Activated naive CD4-positive, alpha-beta T cell treated with Interleukin-2 at 50 U/mL for 16 hours (primary cell): ENCODE measurements at places on chromosomes 4 and X.
A peak's percentile ranks its signal among the peaks of the same experiment; 100 is the strongest.

- no peak for DNase-seq
Observed at GRCh38 chrX:21939906-21940305, 603 bp upstream of the SMS start.

GRCh38 chr4:91359041-91360031 lies 944.4 kb upstream of the GRID2 start:
- no peak for DNase-seq

GRCh38 chr4:57119054-57119651 lies 9.0 kb upstream of the IGFBP7 start:
- no peak for DNase-seq

- no peak for DNase-seq
Observed at GRCh38 chr4:98672583-98673287, 14.3 kb upstream of the TSPAN5 start.

DNA sequence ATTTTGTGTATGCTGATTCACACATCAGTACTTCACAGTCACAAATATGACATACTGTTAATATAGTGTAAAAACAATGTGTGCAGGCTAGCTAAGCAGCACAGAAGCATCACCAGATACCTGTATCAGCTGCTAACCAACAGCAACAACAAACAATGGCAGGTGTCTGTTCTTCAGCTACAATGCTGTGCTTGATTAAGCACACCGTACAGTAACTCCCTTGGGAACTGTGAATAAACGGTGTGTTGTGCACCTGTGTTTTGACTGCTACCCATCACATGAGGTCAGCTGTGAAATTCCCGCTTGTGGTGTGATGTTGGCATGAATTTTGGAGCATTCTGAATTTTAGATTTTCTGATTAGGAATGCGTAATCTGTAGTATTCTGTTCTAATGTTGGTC lies 379.7 kb upstream of the FAT1 start:
- no peak for DNase-seq

- DNase-seq = no peak
Observed at GRCh38 chrX:30533266-30533665, 44.3 kb downstream of the TASL start.

GRCh38 chrX:68365341-68365740 lies 68.0 kb downstream of the OPHN1 start:
- no peak for DNase-seq

- DNase-seq = no peak
Observed at GRCh38 chrX:77087529-77088169, 359.5 kb upstream of the FGF16 start.

- DNase-seq = no peak
Observed at GRCh38 chrX:130771648-130772047, 131.4 kb downstream of the ENOX2 start.

GRCh38 chr4:1614854-1615595 lies 69.1 kb downstream of the FAM53A start:
- DNase-seq = no peak

DNA sequence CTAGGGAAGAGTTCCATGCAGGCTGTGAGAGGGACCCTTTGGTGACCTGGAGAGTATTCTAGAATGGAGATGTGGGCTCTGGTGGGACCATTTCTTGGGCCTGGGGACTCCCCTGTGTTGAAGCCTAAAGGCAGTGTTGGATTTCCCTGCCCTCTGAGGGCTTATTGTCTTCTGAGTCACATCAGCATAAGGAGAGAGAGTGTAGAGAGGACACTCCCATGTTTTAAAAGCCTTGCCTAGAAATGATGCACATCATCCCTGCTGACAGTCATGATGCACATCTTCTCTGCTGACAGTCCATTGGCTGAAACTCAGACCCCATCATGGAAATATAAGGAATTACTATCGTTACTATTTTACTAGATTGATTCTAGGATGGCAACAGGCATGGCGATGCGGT lies 51.9 kb downstream of the FAM114A1 start:
- no peak for DNase-seq

DNA sequence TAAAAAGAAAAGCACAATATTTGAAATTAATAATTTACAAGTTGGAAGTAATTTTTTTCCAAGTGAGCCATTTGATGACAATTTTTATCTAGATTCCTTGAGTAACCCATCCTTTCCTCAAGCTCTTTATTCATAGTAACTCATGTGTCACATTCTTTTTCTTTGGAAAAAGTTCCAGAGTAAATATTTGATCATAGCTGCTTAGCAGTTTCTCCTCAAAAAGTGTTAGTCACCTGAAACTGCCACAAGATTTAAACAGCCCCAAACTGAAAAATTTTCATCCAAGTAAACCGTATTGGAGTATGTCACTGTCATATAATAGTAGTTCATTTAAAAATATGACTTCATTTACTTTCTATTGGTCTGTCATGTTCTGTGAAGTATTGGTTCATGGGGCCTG lies 94.6 kb upstream of the CASK start:
- no peak for DNase-seq

DNA sequence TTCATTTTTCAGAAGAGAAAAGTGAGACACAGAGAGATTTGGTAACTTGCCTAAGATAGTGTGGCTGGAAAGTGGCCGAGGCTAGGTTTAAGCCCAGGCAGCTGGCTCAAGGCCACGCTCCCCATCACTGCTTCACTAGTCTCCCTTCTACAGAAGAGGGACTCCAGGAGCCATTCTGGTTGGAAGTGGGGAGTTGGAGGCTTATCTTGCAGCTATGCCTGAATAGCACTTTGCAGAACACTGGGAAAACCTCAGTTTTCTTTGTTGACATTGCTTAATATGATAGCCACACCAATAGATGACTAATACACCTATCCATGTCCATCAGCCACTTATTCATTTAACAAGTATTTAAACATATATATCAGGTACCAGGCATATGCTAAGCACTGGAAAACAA lies 18.5 kb downstream of the LRRC66 start:
- no peak for DNase-seq

DNA sequence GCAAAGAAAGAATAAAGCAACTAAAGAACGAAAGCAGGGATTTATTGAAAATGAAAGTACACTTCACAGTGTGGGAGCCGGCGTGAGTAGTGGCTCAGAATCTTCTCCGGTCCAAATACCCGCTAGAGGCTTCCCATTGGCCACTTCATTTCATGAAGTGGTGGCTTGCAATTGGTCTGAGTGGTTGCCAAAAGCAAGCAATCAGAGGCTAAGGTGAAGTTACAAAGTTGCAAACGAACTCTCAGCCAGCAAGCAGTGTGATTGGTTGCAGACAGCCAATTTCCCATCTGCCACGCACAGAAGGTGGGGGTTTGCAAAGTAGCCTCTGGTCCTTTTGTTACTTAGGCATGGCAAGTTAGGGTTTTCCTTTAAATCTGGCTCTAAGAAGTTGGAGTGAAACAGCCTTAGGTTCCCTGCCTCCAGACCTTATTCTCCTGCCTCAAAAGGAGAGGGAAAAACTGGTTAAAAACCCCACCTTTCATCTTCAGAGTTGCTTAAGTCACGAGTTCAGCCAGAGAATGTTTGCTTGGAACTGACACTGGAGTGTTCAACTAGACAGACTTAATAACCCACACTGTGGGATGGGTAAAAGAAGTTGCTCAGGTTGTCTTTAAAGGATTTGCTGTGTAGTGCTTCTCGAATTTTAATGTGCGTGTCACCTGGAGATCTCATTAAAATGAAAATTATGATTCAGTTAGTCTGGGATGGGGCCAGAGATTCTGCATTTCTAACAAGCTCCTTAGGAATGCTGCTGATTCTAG lies 6.9 kb upstream of the CLOCK start:
- peak; percentile 7 for DNase-seq

DNA sequence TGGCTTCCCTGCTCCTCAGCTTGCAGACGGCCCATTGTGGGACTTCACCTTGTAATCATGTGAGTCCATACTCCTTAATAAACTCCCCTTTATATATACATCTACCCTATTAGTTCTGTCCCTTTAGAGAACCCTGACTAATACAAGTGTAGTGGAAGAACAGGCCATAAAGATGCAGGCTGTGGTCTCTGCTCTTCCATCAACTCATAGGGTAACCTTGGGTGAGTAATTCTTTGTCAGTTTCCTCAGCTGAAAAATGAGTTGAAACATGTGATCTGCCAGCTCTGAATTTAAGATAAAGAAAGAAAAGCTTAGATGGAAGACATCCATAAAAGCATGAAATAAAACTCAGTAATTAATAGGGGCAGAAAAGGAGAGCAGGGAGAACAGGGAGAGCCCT lies 103.6 kb downstream of the ENOX2 start:
- DNase-seq = no peak

GRCh38 chr4:118957722-118958445 lies 69.2 kb downstream of the SYNPO2 start:
- no peak for DNase-seq

- no peak for DNase-seq
Observed at GRCh38 chr4:123622572-123622971, 226.0 kb downstream of the SPRY1 start.

DNA sequence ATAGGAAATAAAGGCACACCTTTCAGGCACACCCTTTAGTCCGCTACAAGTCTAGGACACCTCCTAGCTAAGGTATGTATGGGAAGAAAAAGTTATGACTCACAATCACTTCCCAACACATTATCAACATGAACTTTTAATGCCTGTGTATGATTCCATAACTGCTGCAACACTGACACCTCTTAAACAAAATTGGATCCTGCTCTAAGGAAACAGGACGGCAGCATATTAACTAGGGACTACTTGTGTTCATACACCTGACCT lies 2.4 kb upstream of the PPP3CA start:
- no peak for DNase-seq

DNA sequence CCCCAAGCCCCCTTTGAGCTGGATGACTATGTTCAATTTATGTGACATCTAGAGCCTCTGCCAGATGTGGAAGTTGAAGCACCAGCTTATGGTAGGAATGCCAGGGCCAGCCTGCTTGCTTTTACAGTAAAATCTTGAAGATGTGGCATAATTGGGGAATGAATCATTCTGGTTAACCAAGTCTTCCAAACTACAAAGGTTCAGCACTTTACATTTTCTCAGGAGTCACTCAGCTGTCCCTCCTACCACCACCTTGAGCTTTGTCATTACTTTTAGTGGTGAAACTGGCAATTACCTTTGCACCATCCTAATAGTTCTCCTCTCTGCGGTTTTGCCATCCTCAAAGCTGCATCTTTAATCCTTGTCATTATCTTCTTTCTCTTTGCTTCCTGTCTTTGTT lies 172.2 kb downstream of the HS6ST2 start:
- no peak for DNase-seq

- DNase-seq = no peak
Observed at GRCh38 chr4:164648849-164649212, 105.1 kb upstream of the SMIM31 start.

DNA sequence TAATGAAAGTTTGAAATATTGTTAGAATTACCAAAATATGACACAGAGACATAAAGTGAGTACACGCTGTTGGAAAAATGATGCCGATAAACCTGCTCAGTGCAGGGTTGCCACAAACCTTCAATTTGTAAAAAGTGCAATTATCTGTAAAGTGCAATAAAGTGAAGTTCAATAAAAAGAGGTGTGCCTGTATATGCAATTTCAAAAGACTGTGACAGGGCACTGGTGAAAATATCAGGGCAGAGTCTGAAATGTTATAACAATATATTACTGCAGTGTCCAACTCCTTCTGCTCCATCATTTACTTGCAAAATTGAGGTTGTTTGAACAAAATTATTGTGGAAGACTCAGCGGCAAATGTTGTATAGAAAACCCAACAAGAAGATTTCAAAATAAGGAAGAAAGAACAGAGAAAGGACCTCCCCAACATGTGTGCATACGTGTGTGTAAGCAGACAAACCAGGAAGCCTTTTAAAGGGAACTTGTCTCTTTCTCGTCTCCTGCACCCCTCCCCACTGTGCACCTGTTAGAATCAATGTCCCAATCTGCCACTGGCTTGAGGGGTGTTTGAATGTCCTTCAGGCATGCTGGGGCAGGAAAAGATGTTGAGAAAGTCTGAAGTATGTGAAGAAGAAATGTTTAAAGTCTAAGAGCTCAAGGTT lies 96.2 kb downstream of the MAOB start:
- DNase-seq = no peak

DNA sequence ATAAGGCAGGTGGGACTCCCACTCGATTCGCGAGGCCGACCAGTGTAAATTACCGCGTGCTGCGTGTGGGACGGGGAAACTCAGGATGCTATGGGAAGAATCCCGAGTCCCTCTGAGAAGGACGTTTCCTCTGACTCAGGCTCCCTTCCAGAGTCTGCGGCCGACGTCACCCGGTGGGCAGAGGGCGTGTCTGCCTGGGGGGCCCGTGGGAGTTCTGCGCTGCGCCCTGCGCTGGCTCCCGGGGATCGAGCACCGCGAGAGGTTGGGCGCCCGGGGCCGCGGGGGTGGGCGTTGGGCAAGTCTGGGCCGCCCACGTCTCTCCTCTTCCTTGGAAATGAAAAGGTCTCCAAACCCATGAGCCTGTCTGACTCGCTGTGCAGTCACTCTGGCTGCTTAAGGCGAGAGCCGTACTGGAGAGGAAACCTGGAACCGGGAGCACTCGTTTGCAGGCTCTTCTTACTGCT lies 568 bp downstream of the NIPAL1 start:
- DNase-seq = peak; percentile 54

DNA sequence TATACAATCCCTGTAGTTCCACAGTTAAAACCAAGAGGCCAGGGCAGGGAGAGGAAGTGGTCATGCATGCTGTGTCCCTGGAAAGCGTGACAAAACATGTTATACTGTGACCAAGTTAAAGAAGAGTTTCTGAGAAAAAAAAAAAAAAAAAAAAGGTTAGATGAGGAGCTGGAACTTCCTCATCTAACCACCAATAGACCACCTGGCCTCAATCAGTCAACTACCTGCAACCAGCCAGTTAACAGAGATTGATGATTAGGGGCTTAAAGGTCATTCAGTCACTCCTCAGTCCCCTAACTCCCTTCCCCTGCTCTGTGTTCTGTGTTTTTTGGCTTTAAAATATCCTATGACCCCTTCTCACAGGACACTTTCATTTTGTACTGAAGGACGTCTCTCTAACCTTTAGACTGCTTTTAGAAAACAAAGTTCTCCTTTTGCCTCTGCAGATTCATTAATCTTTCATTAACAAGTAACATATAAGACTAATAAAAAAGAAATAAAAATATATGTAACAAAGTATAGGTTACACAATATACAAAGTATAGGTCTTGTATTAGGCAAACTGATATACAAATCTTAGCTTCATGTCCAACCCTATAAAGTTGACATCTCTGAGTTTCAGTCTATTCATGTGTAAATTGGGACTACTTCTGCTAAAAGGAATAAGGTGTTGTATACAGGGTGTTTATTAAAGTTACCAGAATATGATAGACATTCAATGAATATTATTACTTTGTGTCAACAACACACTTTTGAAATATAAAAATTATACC lies 179.1 kb upstream of the NDST4 start:
- no peak for DNase-seq
